ENCODE measurements at places on chromosomes 4 and X. TPM values are rescaled to one million over a fixed set of nuclear protein-coding genes. Genes with fewer than 3 reads are reported as not detected.

Gene DMP1
- 0.07 TPM for polyA plus RNA-seq

- peak; percentile 37 for DNase-seq
Measured at GRCh38 chrX:72100824-72101351, 30.8 kb downstream of the RTL5 start.

- DNase-seq, result peak; percentile 51
Measured at GRCh38 chrX:45774961-45775360, 574.3 kb upstream of the DIPK2B start.

DNA sequence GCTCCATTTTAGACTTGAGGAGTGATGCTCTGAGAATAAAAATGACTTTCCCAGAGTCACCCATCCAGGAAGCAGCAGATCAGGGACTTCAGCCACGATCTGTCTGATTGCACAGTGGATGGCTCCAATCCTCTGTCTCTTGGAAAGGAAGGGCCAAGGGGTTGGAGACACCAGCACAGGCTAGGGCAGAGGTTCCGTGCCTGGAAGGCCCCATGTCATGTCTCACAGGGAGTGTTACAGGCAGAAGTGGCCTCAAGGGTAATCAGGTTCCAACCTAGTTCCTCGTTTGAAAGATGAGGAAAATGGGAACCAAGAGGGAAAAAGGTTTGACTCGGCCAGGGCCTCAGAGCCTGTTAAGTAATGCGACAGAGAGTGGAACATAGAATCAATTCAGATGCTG is 160.0 kb downstream of the EFNB1 start:
- no peak for DNase-seq

DNA sequence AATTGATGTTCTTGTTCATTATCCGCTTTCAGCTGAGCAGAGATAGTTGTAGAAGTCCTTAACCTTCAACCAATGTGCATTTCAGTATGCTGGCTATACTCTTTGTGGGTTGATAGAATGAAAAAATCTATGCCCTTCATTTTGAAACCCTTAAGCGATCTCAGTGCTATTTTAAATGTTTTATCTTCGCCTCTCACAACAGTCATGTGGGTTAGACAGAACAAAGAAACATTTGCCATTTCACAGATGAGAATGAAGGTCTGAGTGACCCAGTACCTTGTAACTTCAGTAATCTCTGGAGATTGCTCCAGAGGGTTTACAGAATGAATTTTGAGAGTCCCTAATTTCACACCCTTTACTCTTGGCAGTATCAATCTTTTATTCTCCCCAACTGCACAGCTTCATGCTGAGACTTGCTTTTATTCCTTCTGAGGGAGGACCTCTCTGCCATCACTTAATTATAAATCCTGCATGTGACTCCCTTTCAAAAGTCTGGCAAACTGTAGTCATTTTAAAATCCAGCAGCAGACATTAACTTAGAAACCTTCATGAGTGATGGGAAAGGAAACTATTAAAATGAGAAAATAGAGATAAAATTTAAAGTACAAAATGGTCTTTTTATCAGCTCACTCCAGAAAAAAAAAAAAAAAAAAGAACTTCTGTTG is 921.5 kb downstream of the RAB28 start:
- DNase-seq, result no peak

Gene PRKG2
- polyA plus RNA-seq, result 3.3 TPM

DNA sequence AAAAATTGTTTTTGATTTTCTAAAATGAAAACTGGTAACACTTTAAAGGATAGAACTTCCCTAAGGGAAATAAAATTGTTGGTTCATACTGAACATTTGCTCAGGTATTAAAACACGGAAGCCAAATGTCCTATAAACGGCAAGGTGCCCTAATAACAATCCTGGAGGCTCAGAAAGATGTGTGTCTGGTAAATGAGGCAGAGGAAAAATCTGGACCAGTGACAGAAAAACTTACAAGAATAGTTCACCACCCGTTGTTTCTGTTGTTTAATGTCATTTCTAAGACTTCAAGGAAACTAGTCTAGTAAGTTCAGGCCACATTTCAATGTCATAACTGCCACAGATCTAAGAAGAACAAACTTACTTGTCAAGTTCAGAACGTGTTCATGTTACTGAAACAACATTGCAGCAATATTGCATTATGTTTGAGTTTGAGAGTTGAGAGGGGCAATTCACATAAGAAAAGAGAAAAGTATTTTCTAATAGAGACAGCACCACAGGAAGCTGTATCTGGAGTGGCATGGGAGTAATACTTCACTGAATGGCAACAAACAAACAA is 476.6 kb downstream of the GRXCR1 start:
- DNase-seq, result no peak

Gene COX18
- polyA plus RNA-seq, result 10.8 TPM

Gene GTPBP6
- polyA plus RNA-seq, result 56.2 TPM

Gene MTCP1
- polyA plus RNA-seq, result 16.0 TPM

Gene COPS4
- polyA plus RNA-seq, result 67.6 TPM

DNA sequence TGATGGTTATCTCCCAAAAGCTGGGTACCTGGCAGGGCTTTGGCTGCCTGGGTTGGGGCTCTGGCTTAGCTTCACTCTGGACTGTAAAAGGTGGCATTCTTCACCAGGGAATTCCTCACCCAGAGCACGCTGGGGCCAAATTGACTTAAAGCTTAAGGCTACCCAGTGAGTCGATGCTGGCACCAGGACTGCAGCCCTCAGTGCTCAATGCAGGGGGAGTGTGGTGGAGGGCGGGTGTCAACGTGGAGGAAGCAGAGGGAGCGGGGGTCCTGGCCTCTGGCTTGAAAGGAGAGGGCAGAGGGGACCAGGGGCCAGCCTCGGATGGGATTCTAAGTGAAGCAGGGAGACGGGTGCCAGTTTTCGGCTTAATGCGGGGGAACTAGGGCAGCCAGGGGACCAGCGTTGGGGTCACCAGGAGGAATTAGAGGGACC is 446 bp upstream of the FAM50A start:
- no peak for DNase-seq

Gene MAGEA4
- polyA plus RNA-seq, result not detected

DNA sequence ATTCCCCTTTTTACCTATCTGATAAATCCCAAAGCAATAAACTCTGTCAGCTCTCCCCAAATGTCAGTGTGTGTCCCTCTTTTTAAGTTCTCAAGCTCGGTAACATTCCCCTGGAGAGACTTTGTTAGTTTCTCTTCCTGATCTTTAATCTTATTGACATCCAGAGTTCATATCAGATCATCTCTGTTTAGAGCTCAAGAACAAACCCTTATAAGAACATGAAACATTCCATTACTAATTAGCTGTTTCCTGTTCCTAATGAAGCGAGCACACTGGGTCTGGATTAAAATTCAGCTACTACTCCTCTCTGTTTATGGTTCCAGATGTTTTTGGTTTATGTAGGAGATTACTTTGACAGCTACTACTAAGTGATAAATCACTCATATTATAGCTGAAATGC is 681.5 kb downstream of the DACH2 start:
- peak; percentile 0 for DNase-seq

GRCh38 chr4:26729027-26729426 is 131.6 kb upstream of the STIM2 start:
- no peak for DNase-seq
